ENCODE measurements at places on chromosomes 16 and 17.

DNA sequence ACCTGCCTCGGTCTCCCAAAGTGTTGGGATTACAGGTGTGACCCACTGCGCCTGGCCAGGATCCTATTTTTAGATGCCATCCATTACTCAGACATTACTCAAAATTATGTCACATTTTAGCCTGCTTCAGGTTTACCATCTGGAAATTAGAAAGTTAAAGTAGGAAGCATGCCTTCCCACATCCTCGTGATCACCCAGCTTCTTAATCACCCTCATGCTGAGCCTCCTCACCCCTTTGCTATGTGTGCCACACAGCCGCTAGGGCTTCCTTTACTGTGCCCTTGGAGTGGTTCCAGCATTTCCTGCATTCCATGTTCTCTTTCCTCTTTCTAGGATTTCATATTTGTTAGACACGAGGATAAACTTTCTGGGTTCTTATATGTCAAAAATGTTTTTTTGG lies 9.3 kb downstream of the ADORA2B start:
- DNase-seq, result no peak

GRCh38 chr16:57430955-57431354 lies 16.2 kb downstream of the CIAPIN1 start:
- no peak for DNase-seq

DNA sequence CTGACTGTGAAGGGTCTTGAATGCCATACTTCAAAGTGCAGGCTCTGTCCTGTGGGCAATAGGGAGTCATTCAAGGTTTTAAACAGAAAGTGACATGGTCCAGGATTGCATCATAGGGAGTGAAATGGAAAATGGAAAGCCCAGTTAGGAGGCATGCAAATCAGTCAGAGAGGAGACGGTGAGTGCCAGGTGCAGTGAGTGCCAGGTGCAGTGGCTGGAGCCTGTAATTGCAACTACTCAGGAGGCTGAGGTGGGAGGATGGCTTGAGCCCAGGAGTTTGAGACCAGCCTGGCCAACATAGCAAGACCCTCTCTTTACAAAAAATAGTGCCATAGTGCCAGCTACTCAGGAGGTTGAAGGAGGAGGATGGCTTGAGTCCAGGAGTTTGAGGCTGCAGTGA lies 35.2 kb upstream of the SIAH1 start:
- DNase-seq, result no peak

DNA sequence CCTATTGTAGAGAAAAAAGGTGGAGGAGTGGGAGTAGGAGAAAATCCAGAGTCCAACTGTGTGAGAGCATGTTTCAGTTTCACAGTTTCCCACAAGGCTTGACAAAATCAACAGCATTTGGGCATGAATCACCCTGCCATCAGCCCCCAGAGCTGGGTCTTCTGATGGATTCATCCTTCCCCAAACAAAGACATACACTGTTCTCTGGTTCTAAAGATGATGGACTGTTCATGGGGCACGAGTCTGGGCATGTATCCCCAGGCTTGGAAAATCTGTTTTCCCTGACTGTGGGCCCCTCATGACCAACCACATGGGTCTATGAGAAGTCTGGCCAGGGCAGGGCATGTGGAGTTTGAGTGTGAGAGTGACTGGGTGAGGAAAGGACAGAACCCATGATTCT lies 210.4 kb upstream of the IRX5 start:
- no peak for DNase-seq

DNA sequence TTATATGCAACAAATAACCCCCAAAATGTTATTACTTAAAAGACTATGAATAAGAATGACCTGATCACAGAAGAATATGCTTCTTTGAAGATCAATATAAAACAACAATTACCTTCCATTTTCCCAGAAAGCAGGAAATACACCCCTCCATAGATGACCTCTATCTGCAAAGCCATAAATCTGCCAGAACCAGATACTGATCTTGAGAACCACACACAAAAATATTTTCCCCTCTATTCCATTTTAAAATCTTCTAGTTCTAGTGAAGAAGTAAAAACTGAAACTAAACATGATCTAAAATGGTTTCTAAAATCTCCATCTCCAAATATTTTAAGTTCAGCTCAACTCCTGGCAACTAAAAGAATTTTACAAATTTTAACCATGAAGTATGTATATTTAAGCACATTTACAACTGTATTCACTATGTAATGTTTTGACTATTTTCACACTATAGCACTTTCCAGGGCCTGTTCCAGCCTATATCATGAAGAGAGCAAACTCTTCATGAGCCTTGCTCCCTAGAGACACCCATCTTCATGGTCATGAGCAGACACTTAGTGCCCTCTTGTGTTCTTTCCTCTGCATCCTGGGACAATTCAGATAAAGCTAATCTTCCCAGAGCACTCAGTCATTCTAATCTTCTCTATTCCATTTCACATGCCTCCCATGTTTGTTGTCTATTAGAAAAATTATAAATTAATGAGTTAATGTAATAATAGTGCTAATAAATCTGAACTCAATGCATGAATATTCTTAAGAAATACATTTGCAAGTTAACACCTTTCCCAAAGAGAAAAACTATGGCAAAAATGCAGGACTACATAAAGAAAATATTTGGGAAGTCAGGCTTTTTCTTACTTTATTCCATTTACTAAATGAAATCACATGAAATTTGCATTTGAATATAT lies 87.0 kb downstream of the HELZ start:
- no peak for DNase-seq

DNA sequence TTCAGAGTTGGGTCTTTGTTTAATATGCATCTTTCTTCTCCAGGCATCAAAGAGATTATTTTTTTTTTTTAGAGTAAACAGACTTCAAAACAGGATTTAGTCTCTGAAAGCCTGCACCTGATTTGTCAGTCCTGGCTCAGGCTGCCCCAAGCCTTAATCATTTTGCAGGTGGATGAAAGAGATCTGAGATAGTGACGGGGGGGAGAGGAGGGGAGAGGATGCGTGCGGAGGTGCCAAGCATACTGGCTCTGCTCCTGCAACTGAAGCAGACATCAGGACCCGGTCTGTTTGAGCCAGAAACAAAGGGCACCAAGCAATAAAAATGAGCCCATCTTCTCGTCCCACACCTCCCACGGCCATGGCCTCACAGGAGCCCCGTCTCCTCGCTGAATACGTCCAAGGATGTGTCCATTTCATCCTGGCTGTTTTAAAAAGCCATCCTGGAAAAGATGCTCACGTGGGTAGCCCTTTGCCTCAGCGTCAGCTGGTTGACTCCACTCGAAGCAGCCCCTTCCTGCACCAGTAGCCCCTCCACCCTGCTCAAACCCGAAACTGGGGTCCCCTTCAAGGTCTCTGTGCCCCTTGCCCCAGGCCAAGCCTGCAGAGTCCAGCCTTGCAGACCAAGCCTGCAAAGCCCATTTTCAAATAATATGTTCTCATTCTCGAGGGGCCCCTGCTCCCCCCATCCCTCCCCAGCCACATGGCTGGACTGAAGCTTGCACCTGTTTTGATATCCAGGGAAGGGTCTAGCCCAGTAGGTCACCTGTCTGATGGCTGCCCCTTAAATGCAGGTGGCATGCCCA lies 84.8 kb upstream of the TNRC6C start:
- peak; percentile 25 for DNase-seq

DNA sequence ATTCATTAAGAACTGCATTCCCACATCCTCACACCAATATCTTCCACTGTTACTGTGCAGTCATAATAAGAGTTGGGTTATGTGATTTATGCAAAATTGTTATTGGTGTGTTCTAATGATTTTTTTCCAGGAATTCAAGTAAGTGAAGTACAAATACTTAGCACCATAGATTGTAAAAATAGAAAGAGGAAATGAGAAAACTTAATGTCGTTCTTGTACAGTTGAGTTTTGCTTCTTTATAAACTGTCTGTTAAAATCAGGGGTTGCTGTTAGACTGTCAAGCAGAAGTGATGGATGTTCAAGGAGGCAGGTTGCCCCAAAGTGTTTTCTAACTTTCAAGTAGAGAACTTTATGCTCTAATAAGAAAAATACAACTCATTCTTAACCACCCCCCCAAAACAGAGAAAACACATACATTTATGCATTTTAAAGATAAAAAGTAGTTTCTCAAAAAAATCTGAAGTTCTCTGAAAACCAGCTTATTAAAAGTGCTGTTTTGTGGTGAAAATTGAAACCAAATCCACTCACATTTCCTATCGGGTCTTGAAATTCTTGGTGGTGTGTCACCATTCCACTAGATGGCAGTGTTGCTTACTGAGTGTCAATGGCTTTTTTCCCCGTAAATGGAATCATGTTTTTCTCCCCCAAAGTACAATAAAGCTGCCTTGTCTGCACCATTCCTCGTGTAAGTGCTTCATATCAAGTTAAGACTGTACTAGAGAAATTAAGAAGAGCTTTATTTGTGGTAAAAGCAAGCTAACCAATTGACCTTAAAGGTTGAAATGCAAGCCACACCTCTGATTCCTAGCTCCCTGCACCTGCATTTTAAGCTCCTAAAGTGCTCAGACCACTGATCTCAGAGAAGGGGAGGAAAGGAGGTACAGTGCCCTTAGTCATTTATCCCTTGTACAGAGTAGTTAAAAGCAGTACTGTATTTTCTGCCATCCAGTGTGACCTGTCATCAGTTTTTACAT lies 4.7 kb upstream of the IGSF6 start:
- DNase-seq, result peak; percentile 58

GRCh38 chr17:72906306-72906705 lies 186.2 kb downstream of the SLC39A11 start:
- no peak for DNase-seq

GRCh38 chr17:54903375-54903774 lies 2.7 kb downstream of the TOM1L1 start:
- DNase-seq, result no peak

DNA sequence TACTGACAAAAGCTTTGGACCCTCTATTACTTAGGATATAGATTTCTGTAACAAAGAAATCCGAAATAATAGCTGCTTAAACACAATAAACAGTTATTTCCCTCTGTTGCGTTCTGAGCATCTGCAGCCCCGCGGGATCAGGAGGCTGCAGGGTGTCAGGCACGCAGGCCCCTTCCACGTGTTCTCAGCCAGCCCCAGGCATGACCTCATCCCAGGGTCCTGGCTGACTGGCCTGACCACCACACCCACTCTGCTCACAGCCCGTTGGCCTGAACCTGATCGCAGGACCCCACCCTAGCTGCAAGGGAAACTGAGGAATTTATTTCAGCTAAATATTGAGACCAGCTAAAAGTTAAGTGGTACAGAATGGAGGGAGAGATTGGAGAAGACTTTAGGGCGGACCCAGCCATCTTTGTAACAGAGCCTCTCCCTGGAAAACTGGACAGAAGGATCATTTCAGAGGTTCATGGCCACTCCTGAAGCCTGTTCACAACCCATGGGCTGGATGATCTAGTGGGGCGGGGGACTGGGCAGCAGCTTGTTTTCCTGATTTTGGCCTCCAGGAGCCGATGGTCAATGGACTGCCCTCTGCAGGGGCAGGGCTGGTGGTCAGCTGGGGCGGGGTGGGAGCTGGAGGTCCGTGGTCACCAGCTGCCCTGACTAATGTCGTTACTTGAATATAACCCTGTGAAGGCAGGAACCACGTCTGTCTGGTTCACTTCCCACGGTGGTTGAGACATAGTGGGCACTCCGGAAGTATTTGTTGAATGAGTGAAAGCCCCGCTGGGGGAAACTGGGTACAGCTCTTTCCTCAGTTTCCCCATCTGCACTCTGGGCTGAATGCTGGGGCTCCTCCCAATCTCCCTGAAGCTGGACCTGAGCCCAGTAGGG lies 10.9 kb downstream of the CETP start:
- no peak for DNase-seq

GRCh38 chr17:76261421-76262215 lies 3.5 kb upstream of the UBALD2 start:
- no peak for DNase-seq

- DNase-seq, result peak; percentile 33
Measured at GRCh38 chr17:68057531-68057952, 22.0 kb downstream of the KPNA2 start.

DNA sequence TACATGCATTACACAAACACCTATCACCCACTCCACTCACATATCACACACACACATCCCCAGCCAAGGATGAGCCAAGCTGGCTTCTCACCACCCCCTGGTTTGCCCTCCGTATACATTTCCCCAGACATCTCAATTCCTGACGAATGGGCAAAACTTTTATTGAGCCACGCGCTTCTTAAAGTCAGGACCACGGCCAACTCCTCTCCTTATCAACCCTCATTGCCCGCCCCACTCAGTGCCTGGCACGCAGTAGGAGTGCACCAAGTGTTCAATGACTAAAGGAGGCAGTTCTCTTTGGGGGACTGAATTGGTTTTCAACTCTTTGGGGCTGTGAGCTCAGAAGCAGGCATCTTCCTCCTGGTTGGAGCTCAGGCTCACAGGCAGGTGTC lies 22.5 kb upstream of the C16orf78 start:
- no peak for DNase-seq

- no peak for DNase-seq
Measured at GRCh38 chr16:63373744-63374143, 1337.5 kb upstream of the CDH8 start.

- no peak for DNase-seq
Measured at GRCh38 chr17:44837196-44837595, 7.1 kb upstream of the GJC1 start.

DNA sequence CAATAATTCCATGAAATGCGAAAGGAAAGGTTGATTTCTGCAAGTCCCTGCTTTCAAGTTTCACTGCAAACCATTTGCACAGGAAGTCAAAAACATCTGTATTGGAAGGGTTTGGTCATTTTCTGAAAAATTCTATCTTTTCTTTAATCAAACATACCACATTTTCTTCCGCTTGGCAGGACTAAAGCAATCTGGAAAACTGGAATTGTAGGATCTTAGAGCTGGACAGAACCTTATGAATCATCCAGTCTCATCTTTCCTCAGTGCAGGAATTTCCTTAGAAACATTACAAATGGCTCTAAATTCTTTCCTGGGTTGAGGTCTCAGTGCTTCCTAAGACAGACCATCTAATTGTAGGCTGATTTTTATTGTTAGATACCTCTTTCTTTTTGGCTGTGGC lies 111.5 kb upstream of the ELAC2 start:
- DNase-seq, result no peak
